Dermis microvascular lymphatic vessel endothelial cell (primary cell): ENCODE measurements at places on chromosomes 5 and 9. TPM values are rescaled to one million over a fixed set of nuclear protein-coding genes. Genes with fewer than 3 reads are reported as not detected.

DNA sequence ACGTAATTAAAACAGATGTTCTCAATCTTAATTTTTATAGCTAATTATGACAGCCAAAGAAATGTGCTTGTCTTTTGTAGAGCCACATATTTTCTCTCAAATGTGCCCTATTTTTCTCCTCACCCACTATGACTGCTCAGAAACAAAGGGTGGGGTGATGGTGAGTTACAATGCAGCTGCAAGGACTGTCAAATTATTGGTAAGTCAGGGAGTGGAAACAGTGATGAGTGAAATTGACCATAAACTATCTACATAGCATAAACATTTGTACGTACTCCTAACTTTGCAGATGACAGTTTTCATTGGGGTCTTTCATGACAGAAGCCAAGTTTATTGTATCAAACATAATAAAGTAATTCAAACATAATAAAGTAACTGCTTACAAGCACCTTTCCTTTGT, 215.9 kb downstream of the MCTP1 start:
- DNase-seq = no peak

NUTM2F gene
- total RNA-seq = not detected in 2 replicates

GRCh38 chr9:71721855-71722254, 46.5 kb downstream of the CEMIP2 start:
- no peak for DNase-seq

ENTPD2 gene
- total RNA-seq = not detected in 2 replicates

DNA sequence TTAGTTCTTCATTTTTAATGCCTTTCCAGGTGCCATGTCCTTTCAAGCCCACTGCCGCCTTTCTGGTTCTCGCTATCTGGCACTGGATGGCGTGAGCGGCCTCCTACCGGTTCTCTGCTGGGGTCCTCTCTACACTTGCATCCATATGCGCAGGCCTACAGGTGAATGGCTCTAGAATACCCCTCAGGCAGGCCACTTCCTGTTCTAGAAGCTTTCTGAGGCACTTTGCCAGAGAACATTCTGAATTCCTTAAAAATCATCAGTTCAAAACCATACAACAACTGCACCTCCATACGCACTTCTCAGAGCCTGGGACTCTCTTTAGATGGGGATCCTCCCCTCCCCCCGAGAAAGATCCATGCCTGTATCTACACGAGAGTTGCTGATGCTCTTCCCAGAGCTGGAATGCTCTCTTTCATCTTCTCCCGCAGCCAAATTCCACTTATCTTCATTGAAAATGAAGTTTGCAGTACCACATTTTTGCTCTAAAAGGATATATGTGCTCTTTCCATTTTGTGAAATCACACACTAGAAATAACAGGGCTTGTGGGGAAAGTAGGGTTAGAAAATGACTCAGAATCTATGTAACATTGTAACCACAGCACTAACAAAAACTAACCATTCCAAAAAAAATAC, 1.4 kb upstream of the LHFPL2 start:
- no peak for DNase-seq

DNA sequence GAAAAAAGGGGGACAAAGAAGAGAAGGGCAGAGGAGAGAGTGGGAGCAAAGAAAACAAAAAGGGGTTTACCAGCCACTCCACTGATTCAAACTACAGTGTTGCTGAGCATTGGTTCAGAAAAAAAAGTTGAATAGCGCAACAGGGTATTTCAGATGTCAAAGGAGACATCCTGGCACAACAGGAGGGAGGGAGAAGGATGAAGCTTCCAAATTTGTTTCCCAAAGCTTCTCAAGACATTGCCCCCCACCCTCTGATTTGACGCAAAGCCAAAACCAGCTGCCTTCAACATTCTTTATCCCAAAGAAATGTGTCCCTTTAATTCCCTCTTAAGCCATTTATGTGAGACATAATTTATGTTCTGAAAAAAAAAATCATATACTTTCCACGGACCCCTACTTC, 105.5 kb upstream of the TNC start:
- DNase-seq = no peak

DNA sequence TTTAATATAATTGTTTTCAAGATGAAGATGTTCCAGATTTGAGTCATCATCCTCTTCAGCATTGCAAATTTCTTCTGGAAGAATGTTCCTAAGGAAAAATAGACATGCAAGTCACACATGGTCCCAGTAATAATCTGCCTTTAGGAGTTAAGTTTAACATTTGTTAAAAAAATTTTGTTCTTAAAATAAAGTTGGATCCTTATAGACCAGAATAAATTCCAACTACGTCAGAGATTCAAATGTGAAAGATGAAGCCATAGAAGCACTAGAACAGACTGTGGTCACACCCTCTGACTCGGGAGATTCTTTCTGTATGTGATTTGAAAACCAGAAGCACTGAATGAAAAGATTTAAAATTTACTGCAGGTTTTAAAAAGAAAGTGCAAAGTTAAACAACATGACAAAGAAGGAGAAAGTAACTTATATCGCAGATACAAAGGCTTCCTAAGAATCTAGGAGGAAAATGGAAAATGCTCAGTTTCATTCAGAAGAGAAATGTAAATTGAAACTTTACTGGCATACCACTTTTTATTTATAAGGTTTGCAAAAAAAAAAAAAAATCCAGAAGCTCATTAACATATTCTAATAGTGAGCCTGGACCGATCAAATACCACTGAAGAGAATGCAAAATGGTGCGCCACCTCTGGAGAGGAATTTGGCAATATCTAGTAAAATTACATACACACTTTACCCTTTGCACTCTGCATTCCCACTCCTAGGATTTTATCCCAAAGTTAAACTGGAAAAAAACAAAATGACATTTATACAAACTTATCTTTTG, 14.3 kb upstream of the ASPN start:
- DNase-seq = no peak

ANKDD1B gene
- 0.38 and 0.51 TPM in 2 replicates for total RNA-seq

DNA sequence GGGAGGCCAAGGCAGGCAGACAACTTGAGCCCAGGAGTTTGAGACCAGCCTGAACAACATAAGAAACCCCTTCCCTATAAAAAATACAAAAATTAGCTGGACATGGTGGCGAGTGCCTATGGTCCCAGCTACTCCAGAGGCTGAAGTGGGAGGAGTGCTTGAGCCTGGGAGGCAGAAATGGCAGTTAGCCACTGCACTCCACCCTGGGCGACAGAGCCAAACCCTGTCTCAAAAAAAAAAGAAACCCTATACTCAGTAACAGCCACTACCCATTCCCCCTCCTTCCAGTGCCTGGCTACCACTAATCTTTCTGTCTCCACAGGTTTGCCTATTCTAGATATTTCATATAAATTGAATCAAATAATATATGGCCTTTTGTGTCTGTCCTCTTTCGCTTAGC, 14.3 kb upstream of the SIL1 start:
- DNase-seq = no peak

- peak; percentile 95 for DNase-seq
Observed at GRCh38 chr9:33884856-33885701, 68.1 kb downstream of the UBE2R2 start.

- no peak for DNase-seq
Observed at GRCh38 chr5:43244823-43245565, 53.0 kb downstream of the NIM1K start.

DNA sequence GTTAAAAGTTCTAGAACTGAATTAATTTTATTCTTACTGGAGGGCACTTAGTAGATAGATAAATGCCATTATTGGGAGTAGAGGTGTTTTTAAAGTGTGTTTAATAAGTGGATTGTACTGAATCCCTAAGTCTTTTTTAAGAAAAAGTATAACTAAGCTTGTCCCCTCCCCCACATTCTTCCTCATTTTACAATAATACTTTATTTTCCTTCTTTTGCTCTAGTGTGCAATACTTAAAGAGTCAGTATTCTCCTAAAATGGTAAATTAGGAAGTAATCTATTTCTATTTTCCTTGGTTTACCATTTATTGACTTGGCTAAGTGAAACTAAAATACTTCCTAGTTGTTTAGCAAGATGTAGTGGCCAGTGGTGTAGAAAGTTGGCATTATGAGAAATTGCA, 11.6 kb downstream of the UBLCP1 start:
- DNase-seq = no peak

- DNase-seq = no peak
Observed at GRCh38 chr9:134053401-134053871, 14.4 kb downstream of the BRD3 start.

- DNase-seq = peak; percentile 47
Observed at GRCh38 chr5:14305045-14305444, 161.9 kb downstream of the TRIO start.

DNA sequence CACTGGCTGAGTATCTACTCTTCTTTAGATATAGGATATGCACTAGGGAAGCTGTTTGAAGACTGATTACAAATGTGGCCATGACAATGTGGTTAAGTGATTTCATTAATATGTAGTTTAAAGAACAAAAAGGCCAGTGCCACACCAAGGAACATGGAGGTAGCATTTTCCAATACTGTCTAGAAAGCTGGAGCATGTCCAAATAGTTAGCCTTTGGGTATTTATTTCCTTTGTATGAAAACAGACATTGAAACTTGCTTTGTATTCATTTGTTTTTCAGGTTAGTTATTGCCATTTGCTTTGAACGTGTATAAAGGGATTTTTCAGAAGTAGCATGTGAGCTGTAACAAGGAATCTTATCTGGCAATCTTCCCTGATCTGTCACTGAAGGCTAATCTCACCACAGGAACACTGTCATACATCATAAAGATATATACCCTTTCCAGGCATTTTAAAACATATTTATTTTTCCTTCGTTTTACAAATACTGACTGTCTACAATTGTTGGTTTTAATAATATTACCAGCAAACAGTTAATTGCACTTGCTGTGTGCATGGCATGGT, 93.4 kb downstream of the PLPPR1 start:
- peak; percentile 9 for DNase-seq

DNA sequence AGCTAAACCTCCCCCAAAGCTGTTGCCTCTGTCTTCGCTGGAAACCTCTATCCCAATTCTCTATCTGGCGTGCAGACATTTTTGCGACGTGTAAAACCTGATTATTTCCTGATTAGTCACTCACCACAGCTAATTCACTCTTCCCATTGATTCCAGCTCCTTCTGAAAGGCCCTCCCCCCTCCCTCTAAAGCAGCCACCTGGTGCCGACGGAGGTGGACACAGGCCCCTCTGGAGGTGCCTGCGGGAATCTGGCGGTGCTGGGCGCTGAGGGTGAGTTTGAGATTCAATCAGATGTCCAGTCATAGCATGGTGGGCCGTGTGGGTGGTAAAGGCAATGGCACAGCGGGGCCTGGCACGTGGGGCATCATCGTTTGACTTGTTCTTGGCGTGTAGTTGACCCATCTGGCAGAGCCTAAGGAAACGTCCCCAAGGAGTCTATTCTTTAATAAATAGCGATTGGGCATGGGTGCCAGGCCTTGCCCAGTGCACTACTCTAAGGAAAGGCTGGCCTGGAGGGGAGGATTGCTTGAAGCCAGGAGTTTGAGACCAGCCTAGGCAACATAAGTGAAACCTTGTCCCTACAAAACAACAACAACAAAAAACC, 271.1 kb upstream of the MVB12B start:
- no peak for DNase-seq

UBTD2 gene
- 15.7 and 18.3 TPM in 2 replicates for total RNA-seq

DNA sequence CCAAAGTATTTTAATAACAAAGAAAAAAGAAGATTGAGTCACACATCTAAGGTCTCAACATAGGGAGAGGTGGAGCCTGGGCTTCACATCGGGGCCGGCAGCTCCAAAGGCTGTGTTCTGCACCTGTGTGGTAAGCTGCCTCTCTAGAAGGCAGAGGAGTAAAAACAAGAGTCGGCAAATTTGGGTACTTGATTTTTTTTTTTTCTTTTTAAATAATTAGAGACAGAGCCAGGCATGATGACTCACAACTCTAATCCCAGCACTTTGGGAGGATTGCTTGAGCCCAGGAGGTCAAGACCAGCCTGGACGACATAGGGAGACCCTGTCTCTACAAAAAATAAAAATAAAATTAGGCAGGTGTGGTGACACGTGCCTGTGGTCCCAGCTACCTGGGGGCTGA, 4.7 kb downstream of the URM1 start:
- DNase-seq = no peak

DNA sequence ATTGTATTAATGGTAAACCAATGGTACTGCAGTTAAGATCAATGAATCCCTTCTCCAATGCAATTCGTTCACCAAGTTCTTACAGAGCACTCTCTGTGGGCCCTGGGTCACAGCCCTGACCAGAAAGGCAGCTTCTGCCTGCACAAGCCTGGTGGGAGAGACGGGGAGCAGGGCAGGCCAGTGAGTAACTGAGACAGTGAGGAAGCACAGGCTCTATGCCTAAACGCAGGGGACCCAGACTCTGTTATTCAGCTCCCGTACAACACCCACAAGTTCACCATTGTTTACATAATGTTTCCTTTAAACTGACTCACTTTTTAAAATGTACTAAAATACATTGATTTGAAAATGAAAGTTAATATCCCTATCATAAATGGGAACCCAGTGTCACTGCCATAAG, 40.5 kb upstream of the CTSL start:
- peak; percentile 39 for DNase-seq

DNA sequence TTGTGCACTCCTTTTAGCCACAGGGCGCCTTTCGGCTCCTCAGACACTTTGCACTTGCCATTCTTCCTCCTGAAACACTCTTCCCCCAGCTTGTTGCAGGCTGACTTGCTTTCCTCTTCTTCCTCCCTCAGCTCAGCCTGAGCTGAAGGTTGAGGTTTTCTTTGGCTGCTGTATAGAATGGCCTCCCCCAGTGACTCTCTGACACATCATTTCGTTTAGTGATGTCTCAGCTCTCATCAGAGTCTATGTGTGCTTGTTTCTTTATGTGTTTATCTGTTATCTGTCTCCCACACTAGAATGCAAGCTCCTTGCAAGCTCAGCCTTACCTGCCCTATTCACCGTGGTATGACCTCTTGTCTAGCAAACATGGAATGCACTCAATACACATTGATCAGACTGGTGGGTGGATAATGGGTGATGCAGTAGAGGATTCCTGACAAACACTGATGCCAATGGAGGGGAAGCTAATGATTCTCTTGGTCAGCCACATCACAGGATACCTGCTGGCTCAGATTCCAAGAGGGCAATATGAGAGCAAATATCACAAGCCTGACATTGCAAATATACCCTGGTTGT, 112.9 kb upstream of the STC2 start:
- no peak for DNase-seq

DNA sequence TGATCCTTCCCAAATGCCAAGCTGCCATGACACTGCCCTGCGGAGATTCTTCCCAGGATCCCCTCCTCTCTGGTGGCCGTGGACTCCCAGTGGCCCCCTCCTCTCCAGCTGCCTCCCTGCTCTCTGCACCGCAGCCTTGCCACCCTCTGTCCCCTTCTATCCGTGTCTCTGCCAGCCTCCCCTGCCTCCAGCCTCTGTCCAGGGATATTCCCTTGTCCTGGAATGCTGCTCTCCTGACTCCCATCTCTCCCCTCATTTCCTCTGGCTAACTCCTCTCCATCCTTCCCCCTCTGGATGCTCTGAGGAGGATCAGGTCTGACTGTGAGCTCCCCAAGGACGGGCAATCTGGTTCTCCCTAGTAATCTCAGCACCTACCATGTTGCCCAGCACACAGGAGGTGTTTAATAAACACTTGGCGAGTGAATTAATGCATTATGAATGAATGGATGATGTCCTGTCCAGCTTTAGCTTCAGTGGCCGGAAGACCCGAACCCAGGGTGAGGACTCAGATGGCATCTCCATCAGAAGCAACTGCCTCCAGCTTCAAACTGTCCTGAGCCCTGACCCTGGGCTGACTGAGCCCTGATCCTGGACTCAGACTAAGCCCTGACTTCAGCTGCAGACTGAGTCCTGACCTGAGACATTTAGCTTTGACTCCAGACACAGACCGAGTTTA, 7.5 kb upstream of the CRB2 start:
- no peak for DNase-seq

GRCh38 chr5:60453186-60453976, 246.6 kb downstream of the DEPDC1B start:
- DNase-seq = no peak
